Kidney epithelial cell (primary cell): ENCODE measurements at places on chromosomes 6 and 20.

DNA sequence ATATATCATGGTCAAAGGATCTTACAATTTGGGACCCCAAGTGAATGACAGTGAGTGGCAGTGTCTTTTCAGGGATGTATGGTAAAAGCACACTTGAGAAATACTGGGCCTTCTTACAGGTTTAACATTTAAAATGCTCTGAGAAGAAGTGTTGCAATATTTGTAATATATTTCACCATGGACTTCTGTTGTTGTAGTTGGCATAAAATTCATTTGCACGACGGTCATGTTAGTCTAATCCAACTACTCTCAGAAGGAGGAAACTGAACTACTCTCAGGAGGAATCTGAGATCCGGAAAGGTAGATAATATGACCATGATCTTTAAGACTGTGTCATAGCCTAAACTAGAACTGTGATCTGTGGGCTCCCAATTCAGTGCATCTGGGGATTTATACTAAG lies 700.1 kb downstream of the HDGFL1 start:
- DNase-seq = no peak

GRCh38 chr20:5434116-5434515 lies 117.4 kb upstream of the PROKR2 start:
- DNase-seq = no peak

DNA sequence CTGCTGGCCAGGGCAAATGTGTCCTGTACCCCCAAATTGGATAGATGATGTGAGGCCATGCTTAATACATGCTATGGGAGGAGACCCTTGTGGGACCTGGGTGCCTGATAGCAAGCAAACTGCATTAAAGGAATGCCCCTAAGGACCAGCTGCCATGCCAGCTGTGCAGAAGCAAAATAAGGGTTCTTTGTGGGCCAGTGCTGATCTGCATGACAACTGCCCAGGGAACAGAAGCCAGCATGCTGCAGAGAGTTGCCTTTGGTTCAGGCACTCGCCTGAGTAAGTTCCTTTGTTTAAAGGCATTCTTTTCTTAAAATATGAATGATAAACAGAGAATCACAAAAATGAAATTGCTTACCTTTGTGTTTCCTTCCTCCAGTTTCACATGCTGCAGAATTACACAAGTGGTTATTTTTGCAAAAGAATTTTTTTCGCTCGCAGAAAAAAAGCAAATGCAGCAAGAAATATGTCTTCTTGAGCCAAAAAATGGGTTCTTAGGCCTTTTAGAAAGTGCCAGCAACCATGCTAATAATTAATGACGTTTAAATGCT lies 6.9 kb upstream of the SYNDIG1 start:
- no peak for DNase-seq

- DNase-seq = no peak
Measured at GRCh38 chr6:21738180-21739094, 144.9 kb downstream of the SOX4 start.

- no peak for DNase-seq
Measured at GRCh38 chr6:158634695-158635426, 9.7 kb downstream of the DYNLT1 start.

DNA sequence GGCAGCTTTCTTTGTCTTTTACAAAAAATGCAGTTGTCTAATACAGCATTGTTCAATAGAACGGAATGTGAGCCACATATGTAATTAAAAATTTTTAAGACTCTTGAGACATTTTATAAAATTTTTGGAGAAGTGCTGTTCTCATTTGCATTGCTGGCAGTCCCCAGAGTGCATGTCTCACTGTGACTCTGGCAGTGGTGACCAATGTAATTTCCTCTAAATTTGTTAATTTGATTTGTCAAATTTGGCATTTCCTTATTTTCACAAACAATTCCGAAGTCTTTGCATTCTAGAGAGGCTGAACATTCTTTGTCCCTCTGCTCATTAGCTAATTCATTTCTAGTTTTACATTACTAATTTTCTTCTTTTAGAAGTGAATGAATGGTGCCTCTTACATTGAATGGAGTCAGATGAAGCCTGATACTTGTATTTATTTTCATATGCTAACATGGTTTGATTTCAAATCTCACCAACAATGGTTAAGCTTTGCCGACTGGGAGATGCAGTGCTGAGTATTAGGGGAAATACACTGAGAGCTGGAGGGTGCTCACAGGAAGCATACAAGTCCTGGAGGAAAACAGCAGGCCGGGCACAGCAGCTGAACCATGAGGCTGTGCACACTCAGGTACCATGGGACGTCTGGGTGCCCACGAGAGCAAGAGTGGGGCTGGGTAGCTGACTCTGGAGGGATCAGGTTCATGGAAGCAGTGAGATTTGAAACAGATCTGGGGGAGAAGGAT lies 68.5 kb upstream of the ARMC2 start:
- DNase-seq = no peak

GRCh38 chr20:62707276-62707920 lies 1.2 kb upstream of the NTSR1 start:
- DNase-seq = no peak

- DNase-seq = no peak
Measured at GRCh38 chr6:32187009-32187709, 2.8 kb downstream of the PBX2 start.

DNA sequence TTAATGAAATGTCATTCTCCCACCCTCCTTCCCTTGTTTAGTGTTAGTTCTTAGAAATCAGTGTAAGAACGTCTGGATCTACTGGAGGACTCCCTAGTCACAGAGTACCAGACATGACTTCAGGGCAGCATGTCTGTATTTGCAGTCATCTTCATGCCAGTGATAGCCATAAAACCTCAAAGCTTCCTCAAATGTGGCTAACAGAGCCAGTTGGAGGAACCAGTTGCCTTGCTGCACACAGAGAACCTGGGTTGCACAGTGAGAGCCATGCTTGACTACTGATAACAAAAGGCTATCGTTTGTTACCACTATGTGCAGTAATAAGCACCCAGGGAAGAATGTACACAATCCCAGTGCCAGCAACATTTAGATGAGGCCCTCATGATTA lies 20.1 kb downstream of the NT5E start:
- no peak for DNase-seq

- DNase-seq = no peak
Measured at GRCh38 chr20:34771680-34772081, 53.8 kb downstream of the NCOA6 start.

DNA sequence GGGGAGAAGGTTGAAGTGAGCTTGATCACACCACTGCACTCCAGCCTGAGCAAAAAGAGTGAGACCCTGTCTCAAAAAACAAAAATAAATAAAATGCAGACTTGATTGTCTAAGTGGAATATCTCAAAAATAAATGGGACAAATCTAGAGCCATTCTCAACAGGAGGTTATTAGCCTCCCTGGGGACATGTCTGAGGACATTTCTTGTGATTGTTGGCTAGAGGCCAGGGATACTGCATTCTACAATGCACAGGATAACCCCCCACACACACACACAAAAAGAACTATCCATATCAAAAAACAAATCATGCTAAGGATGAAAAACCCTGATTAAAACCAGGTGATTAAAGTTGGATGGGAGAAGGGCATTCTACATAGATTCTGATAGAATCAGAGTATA lies 37.5 kb downstream of the FAM217A start:
- no peak for DNase-seq

DNA sequence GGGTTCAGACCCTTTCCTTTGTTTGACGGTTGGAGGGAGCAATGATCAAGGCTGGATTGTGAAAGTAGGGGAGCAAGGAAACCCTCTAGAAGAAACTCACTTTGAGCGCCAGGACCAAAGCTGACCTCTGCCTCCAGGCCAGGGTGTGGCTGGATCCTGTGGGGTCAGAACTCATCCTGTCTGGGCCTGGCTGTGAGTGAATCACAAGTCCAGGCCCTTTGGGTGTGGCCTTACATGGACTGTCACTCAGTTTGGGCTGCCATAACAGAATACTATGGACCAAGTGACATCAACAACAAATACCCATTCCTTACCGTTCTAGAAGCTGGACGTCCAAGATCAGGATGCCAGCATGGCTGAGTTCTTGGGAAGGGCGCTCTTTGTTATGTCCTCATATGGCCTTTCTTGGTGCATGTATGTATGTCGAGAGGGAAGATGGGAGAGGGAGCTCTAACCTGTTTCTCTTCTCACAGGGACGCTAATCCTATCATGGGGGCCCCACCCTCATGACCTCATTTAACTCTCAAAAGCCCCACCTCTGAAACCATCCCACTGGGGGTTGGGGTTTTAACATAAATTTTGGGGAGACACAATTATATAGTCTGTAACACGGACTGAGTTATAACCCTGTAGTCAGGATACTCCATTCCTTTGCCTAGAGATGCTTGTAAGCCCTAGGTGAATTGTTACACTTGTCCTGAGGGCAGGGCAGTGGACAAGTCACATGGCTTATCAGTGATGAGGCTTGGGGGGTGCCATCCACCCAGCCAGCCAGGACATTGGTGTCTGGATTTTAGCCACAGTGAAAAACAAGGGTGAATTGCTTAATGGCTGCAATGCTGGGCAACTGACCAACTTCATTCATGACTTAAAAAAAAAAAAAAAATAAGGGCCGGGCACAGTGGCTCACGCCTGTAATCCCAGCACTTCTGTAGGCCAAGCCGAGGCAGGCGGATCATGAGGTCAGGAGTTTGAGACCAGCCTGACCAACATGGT lies 80.0 kb downstream of the TRMT11 start:
- DNase-seq = no peak

- no peak for DNase-seq
Measured at GRCh38 chr6:158039571-158040050, 57.9 kb downstream of the SYNJ2 start.

- DNase-seq = no peak
Measured at GRCh38 chr6:118968416-118968815, 33.5 kb upstream of the MCM9 start.

DNA sequence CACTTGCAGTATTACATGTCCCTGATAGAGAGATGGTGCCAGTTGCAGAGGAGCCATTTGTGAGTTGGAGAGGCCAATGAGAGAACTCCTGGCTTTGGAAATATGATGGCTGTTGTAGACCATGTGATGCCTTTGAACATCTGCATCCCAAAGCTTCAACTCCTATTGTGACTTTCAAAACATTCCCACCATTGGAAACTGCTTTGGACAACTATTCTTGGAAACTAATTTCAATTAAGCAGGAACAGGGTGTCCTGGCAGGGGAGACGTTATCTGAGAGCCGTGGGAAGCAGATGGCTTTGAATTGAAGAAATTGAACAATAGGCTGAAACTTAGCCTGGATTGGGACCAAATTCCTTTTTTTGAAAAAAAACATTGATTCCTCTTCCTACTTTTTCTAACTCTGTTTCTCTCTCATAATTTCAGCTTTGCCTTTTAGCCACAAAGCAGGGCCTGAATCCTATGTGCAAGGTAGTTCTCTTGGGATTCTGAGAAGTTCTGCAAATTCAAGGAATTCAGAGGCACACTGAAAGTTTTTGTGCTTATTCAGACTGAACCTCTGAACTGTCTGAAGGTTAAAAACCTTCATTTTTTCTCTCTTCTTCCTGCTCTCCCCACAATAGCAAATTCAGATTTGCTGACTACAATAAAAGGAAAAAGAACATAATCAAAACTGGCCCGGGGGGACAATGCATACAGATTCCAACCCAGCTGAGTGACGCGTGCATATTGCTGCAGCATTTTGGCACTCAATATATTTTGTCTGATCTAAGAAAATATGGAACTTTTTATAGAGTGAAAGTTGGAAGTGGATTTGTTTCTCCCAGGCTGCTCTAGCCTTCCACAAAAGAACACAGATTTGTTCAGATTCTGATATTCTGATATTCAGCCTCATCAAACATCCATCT lies 720.4 kb upstream of the CHD6 start:
- no peak for DNase-seq

DNA sequence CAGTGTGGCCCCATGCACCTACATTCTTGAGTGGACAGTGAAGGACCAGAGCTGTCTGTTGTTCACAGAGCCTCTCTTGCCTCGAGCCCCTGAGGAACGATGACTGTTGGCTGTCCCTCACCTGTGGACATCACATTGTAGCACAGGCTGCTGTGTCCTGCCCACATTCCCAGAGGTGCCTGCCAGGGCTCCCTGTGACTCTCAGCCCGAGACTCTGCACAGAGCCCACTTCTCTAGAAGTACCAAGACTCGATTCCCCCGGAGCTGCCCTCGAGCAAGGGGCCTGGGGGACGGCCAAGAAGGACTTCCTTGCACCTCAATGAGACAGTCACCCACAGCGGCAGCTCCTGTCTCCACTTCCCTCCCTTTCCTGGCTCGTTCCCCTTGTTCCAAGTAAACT lies 28.6 kb upstream of the DLGAP4 start:
- DNase-seq = no peak

GRCh38 chr6:111605100-111605751 lies 452 bp downstream of the TRAF3IP2 start:
- DNase-seq = no peak

DNA sequence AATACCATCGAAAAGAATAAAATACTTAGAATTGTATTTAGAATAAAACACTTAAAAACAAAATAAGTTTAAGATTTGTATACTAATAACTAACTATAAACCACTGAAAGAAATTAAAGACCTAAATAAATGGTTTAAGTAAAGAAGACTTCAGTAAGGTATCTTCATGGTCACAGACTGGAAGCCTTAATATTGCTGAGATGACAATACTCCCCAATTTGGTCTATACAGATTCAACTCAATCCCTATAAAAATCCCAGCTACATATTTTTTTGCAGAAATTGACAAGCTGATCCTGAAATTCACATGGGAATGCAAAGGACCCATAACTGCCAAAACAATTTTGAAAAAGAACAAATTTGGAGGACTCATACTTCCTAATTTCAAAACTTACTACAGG lies 18.9 kb downstream of the SERINC3 start:
- DNase-seq = no peak

DNA sequence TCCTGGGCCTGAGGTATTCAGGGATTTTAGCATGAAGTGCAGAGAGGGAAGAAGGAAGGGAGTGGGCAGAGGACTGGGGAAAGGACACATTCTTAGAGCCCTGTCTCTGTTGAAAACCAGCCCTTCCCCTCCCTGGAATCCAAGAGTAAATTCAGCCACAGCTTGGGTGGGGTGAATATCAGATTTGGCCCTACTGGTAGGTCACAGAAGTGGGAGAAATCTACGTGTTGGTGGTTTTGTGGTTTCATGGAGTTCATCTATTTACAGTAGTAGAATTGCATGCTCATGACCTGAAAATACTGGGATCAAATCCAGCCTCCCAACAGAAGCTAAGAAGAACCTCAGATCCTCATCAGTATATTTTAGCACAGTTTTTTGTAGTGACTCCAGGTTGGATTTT lies 404.4 kb downstream of the BMP2 start:
- no peak for DNase-seq

- no peak for DNase-seq
Measured at GRCh38 chr6:135053406-135053805, 1.2 kb downstream of the HBS1L start.

DNA sequence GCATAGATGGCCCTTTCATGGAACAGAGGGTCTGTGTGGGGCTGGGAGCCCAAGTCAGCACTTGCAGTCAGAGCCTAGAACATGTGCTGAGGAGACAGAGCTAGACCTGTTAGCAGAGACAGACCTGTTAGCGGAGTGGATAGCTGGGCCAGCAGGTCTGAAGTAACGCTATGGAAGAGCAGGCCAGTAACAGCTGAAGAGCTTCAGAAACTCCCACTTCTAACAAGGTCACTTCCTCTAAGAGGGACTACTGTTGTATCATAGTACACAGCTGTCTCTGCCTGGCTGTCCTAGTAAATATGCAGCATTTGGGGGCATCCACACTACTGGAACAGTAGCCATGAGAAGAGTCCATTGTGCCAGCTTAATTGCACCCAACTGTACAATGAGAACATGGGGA lies 41.2 kb upstream of the POLR1H start:
- DNase-seq = no peak
